ENCODE measurements at places on chromosomes 7 and 10.

DNA sequence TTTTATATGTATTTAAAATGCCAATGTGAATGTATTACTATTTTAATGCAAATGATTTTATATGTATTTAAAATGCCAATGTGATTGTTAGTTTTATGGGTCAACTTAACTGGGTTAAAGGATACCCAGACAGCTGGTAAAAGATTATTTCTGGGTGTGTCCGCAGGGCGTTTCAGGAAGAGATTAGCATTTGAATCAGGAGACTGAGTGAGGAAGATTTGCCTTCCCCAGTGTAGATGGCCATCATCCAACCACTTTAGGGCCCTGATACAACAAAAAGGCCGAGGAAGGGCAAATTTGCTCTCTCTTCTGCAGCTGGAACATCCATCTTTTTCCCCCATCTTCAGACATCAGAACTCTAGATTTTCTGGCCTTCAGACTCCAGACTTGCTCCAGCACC lies 116.2 kb downstream of the BAMBI start:
- no peak for DNase-seq

DNA sequence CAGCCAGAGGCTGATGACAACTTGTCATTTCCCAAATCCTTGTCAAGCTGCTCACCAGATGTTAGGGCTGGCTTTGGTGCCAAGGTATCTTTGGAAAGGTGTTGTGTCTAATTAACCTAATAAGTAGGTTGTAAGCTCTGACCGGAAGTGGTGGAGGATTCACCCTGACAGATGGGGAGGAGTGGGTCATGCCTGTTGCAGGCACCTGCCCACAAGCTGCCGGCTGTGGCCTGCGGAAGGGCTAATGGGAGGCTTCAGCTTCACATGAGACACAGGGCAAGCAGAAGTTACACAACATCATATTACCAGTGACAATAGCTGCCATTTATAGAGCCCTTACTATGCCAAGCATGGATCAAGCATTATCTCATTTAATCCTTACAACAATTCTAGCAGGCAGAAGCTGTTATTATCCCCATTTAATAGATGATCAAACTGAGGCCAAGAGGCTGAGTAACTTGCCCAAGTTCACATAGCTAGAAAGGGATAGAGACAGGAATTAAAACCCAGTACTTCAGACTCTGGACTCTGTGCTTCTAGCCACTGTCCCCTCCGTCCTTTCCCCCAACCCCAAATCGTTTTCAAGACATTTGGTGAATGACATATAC lies 63.1 kb upstream of the DUSP5 start:
- DNase-seq: no peak

DNA sequence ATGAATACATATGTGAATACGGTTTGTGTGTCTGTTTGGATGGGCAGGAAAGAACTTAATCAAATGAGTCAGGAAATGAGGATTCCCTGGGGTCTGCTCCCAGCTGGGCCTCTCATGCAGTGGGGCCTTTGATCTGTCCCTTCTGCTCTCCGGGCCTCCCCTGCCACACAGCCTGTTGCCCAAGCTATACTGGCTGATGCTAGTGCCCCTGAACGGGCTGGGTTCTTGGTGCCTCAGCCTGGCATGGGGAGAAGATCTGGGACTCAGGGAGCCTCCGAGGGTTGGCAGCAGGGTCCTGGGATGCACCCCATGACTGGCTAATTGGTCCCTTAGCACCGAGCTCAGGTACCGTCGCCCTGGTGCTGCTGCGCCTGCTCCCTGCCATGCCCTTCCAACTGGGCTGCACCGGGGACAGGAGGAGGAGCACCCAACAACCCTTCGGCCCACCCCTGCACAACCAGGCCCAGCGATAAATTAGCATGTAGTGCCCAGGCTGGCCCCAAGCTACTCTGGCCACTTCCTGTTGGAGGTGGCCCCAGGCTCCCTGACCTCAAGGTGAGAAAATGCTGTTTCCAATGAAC lies 59.9 kb upstream of the DUSP5 start:
- DNase-seq: no peak

DNA sequence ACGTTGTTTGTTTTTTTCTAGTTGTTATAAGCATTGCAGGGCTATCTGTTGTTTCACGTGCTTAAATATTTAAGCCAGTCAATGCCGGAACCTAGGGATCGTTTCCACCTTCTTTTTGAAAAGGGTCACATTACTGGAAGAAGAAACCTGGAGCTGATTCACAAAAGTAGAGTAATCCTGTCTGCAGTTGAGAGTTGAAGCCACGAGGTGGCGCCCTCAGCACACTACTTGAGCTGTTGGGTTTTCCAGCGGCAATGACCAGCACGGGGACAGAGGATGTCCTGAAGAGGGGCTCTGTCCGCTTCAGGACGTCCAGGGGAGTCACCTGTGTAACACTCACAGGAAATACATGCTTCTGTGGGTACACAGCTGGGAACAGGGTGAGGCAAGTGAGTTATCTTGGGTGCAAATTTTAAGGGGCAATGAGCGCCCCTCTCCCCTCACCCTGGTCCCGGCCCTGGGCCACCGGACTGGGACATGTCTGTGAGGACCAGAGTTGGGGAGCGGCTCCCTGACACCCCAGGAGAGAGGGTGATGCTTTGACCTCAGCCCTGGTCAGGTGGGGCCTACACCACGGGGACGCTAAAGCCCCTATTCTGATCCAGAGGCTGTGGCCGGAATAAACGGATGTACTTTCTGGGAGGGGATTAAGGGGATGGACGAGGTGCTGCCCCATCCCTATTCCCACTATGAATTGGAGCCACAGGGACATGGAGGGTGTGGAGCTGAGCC lies 26.3 kb upstream of the WDFY4 start:
- no peak for DNase-seq

DNA sequence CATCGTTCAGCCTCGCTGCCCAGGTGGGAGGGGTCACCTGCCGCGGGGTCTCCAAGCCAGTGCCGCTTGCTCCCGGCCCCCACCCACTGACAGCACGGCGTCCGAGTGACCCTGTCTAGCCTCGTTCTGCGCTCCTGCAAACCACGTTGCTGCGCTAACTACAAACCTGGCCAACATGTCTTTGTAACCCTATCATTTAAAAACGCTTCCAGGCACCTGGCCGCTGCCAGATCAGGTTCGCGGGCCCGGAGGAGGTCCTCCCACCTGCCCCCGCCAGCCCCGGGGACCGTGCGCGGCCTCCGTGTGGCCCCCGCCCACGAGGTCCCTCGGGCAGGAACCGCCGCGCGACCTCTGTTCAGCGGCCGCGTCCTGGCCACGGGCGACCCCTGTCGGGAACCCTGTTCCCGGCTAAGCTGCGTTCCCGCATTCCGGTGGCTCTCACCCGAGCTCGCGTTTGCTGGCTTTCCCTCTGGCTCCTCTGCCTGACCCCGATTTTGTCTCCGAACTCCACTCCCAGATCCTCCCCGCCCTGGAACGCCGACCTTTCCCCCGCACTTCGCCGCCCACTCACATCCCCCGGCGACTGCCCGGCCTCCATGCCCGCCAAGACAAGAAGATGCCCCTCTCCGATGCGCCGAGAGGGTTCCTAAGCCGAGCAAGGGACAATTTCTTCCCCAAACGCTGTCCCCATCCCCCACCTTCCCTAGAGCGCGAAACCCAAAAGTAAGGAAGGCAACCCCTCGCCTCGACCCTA lies 2.4 kb downstream of the SFMBT2 start:
- no peak for DNase-seq

DNA sequence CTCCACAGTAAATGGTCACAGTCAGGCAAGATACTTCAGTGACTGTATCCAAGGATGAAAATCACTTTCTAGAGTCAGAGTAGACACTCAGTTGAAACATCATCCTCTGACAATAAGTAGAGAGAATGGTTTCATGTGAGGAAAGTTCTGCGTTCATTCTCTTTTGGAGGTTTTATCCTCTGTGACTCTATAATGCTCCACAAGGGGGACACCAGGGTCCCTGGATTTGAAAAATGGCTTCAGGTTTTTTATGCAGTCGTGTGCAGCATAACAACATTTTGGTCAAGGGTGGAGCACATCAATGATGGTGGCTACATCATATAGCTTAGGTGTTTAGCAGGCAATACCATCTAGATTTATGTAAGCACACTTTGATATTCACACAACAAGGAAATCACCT lies 40.4 kb downstream of the TMEM168 start:
- DNase-seq: no peak

DNA sequence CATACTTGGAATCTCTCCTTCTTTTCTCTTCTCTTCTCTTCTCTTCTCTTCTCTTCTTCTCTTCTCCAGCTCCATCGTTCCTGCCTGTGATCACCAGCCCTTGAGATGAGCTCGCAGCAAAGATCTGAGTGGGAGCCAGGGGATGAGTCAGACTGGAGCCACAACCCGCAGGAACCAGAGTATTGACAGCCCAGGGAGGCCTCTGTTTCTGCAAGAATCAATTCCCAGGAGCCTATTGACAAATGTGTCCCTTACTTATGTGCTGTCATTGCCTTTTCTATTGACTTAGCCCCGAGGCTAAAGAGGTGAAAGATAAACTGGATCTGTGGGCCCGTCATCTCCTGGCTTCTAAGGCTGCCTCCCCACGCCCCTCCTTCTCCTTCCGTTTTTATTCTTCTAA lies 13.1 kb upstream of the HABP2 start:
- no peak for DNase-seq

DNA sequence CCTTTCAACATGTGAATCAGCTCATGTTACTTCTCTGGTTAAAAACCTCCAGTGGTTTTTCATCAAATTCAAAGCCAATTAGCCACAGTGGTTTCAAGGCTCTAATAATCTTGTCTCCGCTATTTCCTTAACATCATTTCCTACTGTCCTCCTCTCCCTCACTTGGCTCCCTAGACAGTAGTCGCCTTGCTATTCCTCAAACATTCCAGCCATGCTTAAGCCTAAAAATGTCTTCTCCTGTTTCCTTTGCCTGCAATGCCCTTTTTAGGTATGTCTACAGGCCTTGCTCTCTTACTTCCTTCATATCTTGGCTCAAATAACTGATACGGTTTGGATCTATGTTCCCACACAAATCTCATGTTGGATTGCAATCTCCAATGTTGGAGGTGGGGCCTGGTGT lies 779.4 kb upstream of the LRRN3 start:
- no peak for DNase-seq

DNA sequence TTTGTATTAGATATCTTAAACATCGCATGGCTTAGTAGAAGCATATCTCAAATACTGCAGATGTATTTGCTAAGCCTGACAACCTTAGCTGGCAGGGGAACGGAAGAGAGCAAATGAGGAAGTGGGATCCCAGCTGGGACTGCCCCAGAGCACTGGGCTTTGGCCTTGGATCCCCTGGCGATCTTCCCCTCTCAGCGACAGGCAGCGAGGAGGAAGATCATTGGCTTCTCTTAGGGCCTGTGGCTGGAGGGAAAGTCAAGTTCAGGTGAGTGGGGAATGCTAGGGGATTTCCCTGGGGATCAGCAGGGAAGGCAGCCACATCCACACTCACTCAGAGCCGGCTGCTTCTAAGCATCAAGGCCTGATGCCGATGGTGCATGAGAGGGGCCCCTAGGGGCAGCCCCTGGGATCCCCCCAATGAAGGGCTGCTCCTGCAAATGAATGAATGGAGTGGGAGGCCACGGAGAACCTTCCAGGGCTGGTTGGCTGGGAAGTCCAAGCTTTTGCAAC lies 42.0 kb downstream of the LYZL2 start:
- DNase-seq: no peak

GRCh38 chr10:11154333-11154732 lies 136.7 kb downstream of the CELF2 start:
- no peak for DNase-seq

GRCh38 chr10:98825741-98826140 lies 379.0 kb upstream of the HPS1 start:
- DNase-seq: no peak

- DNase-seq: no peak
These were observed 269.9 kb downstream of the BAMBI start for GRCh38 chr10:28947171-28947570.

DNA sequence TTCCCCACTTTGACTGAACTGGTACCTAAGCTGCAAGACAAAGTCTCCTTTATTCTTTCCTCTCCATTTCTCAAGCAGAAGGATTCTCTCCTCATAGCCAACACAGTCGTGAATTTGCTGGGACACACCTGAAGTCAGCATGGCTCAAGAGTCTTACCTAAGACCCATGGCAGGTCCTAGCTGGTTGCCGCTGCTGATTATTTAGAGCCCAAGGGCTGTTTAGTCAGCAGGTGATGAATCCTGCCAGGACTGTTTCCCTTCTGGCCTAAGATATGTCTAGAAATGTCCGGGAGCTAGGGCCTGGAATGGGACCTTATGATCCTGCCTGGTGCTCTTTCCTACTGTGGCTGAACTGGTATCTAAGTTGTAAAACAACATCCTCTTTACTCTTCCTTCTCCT lies 82.8 kb downstream of the AHCYL2 start:
- no peak for DNase-seq

DNA sequence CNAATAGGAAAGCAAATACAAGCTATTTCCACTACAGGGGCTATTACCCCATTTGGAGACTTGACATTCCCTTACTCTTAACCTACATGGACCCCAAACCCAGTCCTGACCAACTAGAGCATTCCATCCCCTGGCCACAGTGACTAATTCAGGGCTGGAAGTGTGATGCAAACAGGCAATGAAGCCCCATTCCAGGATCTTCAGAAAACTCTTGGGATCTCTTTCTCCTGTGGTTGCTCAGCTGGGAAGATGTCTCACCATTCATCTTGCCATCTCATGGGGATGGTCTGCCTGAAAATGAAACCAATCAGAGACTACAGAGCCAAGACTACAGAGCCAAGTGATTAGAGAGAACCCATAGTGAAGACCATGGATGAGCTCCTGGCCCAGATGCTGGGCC lies 206.2 kb downstream of the ZNF365 start:
- no peak for DNase-seq

DNA sequence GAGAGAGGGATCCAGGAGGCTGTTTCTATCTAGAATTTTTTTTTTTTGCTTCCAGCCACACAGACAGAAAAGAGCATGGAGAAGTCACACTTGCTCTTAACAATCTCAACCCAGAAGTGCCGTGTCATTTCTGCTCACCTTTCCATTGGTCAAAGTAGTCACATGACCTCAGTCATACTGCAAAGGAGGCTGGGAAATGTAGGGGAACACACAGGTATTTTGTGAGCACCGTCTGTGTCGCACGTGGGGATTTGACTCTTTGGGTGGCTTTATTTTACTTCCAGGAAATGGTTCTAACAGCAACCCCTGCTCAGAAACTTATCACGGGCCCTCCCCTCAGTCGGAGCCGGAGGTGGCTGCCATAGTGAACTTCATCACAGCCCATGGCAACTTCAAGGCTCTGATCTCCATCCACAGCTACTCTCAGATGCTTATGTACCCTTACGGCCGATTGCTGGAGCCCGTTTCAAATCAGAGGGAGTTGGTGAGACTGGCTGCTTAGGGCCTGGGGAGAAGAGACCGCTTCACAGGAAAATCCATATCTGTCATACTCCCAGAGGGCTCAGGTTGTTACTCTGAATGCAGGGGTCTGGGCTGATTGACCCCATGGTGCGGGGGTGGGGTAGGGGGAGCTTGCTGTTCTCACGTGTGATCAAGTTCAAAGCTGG lies 13.1 kb upstream of the CPA1 start:
- DNase-seq: no peak

GRCh38 chr7:115135769-115136410 lies 214.0 kb downstream of the MDFIC start:
- no peak for DNase-seq
